Osteoblast (primary cell): ENCODE measurements at places on chromosomes 2 and 18. TPM values are rescaled to one million over a fixed set of nuclear protein-coding genes. Genes with fewer than 3 reads are reported as not detected.

Gene ABCB11
- total RNA-seq: under 0.01 TPM in 1 of 2 replicates, not detected in the other

- peak; percentile 46 for DNase-seq
These were observed 36.8 kb downstream of the ACVR1 start for GRCh38 chr2:157839162-157839801.

GRCh38 chr2:182982941-182983340 is 55.3 kb downstream of the NCKAP1 start:
- DNase-seq: no peak

GRCh38 chr18:2589345-2590068 is 18.1 kb downstream of the NDC80 start:
- no peak for DNase-seq

- no peak for DNase-seq
These were observed 49.6 kb downstream of the NXPH2 start for GRCh38 chr2:138730497-138731030.

Gene UGT1A3
- not detected in 2 replicates for total RNA-seq

DNA sequence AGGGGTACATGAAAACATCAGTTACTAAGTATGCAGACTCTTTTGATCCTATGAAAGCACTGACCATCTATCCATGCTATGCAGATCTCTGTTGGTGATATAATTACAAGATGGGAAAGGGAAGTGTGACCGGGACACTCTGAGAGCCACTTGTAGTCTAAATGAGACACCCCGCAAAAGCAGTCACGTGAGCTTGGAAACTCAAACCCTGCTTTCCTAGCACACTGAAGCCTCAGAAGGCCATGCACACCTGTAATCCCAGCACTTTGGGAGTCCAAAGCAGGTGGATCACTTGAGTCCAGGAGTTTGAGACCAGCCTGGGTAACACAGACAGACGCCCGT is 137.5 kb downstream of the INO80D start:
- DNase-seq: no peak

GRCh38 chr18:78724214-78724914 is 255.3 kb upstream of the SALL3 start:
- no peak for DNase-seq

- no peak for DNase-seq
These were observed 151.1 kb upstream of the MEIS1 start for GRCh38 chr2:66283787-66284186.

Gene LYPD6B
- 2.5 and 2.9 TPM in 2 replicates for total RNA-seq

DNA sequence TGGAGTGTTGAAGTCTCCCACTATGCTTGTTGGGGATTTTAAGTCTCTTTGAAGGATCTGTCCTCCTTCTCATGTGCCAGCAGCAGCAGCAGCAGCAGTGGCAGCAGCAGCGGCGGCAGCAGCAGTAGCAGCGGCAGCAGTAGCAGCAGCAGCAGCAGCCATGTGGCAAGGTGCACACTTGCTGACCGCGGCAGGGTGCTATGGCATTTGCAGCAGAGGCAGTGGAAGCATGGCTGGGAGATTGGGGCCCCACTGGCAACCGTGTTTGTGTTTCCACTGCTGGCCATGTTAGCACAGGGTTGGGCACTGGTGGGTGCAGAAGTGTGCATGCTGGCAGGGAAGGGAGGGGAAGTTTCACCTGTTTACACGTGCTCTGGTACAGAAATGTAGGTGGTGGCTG is 280.1 kb downstream of the NUP35 start:
- no peak for DNase-seq

Gene IFIH1
- 7.2 and 9.1 TPM in 2 replicates for total RNA-seq

GRCh38 chr2:69639266-69639665 is 4.3 kb downstream of the AAK1 start:
- DNase-seq: no peak

DNA sequence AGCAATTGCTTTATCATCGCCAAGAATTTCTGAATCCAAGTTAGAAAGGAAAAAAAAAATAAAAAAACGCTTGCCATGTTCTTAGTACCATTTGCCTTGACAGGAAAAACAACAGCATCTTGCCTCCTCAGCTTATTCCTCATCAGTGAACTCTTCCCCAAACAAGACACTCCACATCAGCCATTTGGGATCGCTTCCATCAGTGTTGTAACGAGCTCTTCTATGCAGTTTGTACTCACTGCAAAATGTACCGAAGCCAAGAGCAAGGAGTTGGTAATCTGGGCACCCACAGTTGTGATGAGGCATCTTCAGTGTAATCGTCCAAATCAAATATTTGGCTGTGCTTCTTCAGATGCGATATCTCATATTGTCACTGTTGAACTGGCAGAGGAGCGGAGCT is 503.7 kb downstream of the TMEM182 start:
- no peak for DNase-seq

GRCh38 chr18:54616220-54616848 is 25.3 kb downstream of the DYNAP start:
- DNase-seq: no peak

GRCh38 chr2:108591163-108591562 is 56.9 kb downstream of the LIMS1 start:
- DNase-seq: no peak

DNA sequence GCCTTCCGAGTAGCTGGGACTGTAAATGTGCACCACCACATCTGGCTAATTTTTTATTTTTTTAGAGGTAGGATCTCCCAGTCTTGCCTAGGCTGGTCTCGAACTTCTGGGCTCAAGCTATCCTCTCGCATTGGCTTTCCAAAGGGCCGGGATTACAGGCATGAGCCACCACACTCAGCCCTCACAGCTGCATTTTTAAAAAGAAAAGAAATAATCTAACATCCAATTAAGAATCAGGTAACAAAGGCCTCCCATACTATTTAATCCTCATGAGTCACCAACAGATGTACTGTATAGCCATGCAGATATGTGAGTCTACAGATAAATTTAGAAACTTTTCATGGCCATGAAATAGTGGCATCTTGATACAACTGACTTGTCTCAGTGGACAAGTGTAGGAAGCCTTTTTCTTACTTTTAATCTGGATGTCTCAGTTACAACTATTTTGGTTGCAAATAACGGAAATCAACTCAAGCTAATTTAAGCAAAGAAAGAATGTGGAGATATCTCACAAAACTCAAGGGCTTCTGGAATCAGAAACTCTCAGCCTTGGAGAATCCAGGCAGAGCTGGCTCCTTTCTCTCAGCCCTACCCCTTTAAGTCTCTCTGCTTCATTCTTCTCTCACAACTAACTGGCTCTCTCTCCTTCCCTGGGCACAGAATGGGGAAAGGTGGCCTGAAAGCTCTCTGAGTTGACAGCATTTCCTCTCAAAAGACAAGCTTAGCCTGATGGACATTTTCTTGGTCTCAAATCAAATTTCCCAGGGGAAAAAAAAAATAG is 12.8 kb upstream of the PPM1B start:
- DNase-seq: peak; percentile 58

DNA sequence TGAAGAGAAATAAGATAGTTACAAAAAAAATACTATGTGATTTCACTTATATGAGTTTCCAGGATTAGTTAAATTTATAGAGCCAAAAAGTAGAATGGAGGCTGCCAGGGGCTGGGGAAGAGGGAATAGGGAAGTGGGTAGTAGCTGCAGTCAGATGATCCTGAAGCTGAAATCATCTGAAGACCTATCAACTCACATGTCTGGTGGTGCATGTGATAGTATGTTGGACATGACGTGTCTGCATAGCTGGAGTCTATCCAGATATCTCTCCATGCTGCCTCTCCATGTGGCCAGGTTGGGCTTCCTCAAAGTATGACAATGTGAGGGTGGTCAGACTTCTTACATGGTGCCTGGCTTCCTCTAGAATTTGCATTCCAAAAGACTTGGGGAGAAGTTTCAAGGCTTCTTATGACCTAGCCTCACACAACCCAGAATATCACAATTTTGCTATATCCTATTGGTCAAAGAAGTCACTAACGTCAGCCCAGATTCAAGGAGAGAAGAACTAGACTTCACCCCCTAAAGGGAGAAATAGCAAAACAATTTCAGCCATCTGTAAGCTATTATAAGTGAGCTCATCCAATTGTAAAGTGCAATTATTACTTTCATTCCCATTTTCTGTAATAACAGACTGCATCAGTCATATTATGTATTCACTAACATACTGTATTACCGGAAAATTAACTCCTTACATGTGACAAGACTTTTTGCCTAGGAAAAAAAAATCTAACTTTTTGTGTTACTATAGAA is 14.0 kb upstream of the ZNF396 start:
- no peak for DNase-seq

DNA sequence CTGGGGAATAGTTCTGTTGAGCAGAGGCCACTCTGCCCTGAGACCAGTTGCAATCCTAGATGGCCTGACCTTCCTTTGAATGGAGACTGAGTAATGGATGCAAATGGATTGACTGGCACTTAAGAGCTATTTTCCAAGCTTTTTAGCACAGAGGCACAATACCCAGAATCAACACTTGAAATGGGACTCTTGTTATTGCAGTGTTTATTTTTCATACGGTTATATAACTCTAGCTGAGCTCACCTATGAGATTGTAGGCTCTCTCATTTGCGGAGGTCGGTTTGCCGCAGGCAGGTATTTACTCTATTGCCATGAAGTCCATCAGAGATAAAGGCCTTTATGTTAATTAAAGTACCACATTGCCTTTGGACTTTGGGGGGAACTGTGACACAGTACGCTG is 422.3 kb upstream of the CELF4 start:
- DNase-seq: no peak

GRCh38 chr2:44295633-44296359 is 20.5 kb downstream of the SLC3A1 start:
- no peak for DNase-seq

GRCh38 chr18:64659196-64659595 is 510.3 kb upstream of the LINC00305 start:
- DNase-seq: no peak

Gene ANKRD53
- total RNA-seq: 0.88 and 1.1 TPM in 2 replicates

- no peak for DNase-seq
These were observed 63.0 kb upstream of the SNTG2 start for GRCh38 chr2:887639-888038.

DNA sequence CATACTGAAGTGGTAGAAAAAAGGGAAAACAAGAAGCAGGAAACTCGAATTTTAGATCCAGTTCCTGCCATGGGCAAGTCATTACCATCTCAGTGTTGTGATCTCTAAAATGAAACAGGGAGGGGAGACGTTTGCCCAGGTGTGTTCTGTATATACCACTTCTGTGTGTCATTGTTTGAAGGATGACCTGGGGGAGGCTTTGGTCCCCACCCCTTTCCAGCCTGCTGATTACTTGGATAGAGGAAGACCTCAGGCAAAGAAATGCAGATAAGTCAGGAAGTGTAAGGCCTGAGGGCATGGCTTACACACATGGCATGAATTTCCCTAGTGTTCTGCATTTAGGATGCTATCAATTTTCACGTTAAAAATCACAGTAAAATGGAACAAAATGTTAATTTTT is 205.2 kb upstream of the CXCR4 start:
- DNase-seq: peak; percentile 55

- DNase-seq: no peak
These were observed 14.9 kb downstream of the STAT1 start for GRCh38 chr2:190999058-190999457.

- no peak for DNase-seq
These were observed 54.4 kb upstream of the ZNF397 start for GRCh38 chr18:35186291-35187034.

Gene ANO7
- total RNA-seq: 1.2 and 1.8 TPM in 2 replicates

DNA sequence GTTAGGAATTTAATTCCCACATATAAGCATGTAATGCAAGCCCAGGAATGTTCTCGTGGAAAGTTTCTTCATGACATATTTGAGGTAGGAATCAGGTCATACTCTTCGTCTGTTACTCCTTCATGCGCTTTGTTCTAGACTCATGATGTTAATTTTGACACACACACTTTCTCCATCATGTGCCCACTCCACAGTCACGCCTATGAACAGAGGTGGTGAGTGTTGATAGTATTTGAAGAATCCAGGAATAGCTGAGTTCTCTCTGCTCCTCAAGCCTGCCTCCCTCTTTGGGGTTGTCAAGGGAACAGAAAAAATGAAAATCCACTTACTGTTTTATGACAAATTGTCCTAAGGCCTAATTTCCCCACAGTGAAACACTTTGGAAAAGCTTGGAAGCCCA is 117.3 kb upstream of the SERPINE2 start:
- no peak for DNase-seq

GRCh38 chr2:98187194-98187593 is 100.2 kb downstream of the VWA3B start:
- no peak for DNase-seq

Gene SFT2D3
- total RNA-seq: 5.8 and 6.5 TPM in 2 replicates

Gene RAB6C
- total RNA-seq: not detected in 2 replicates

DNA sequence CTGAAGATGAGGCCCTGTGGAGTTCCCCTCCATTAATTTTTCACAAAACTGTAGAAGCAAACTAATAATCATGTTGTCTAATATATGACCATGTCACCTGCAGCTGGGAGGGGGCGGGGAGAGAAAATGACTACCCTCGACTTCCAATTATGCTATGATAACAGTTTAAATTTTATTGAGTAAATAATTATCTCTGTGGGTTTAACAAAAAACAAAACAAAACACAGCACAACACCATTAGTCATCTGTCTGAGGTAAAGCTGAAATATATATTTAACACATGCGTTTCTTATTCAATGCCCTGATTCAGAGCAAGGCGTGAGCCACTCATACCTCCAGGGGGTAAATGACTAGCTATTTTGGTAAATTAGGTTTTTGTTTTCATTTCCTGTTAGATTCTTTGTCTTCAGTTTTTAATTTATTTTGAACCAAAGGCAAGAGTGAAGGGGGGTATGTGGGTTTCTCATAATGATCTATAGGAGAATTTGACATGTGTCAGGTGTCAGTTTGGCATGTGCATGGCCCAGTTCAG is 77.4 kb upstream of the ZCCHC2 start:
- DNase-seq: no peak
